ENCODE measurements at places on chromosomes 4 and X.

- DNase-seq = no peak
Observed at GRCh38 chrX:108217876-108218275, 126.3 kb downstream of the ATG4A start.

DNA sequence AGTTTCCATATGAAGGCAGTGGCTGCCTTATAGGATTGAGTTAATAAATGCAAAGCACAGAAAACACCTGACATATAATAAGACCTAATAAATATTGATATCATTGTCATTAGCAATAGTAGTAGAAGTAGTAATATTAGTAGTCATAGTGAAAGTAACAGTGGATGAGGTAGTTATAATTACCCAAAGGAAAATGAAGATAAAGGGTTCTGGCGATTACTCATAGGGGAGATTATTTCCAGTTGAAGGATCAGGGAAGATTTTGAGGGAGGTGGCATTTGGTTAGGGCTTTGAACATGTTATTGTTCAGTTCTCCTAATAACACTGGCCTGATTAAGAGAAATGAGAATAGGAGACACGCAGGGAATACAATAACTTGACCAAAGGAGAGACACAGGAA, 131.9 kb upstream of the GPRIN3 start:
- DNase-seq = no peak

GRCh38 chr4:190020790-190021717, 6.0 kb downstream of the FRG2 start:
- DNase-seq = no peak

DNA sequence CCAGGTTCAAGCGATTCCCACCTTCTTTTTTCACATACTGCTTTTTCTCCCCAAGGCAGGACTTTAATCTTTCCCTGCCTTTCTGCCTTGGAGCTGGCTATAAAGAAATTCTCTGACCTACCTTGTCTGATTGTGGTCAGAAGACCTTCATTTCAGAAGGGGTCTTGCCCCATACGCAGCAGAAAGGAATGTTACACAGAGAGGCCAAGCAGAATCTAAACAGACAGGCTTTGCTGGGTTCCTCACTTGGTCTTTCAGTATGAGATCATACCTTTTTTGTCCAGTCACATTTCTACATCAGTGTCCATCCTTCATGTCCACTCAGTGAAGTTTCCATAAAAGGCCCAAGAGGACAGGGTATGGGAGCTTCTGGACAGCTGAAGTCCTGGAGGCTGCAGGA, 108.3 kb upstream of the RBPJ start:
- no peak for DNase-seq

DNA sequence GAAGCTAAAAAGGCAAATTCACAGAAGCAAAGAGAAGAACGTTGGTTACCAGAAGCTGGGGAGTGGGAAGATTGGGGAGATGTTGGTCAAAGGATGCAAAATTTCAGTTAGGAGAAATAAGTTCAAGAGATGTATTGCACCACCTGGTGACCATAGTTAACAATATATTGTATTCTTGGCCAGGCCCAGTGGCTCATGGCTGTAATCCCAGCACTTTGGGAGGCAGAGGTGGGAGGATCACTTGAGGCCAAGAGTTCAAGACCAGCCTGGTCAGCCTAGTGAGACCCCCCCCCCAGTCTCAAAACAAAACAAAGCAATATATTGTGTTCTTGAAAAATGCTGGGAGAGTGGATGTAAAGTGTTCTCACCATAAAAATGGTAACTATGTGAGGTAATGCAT, 67.9 kb downstream of the TAB3 start:
- DNase-seq = no peak

- no peak for DNase-seq
Observed at GRCh38 chr4:145513020-145513621, 31.5 kb downstream of the SMAD1 start.

DNA sequence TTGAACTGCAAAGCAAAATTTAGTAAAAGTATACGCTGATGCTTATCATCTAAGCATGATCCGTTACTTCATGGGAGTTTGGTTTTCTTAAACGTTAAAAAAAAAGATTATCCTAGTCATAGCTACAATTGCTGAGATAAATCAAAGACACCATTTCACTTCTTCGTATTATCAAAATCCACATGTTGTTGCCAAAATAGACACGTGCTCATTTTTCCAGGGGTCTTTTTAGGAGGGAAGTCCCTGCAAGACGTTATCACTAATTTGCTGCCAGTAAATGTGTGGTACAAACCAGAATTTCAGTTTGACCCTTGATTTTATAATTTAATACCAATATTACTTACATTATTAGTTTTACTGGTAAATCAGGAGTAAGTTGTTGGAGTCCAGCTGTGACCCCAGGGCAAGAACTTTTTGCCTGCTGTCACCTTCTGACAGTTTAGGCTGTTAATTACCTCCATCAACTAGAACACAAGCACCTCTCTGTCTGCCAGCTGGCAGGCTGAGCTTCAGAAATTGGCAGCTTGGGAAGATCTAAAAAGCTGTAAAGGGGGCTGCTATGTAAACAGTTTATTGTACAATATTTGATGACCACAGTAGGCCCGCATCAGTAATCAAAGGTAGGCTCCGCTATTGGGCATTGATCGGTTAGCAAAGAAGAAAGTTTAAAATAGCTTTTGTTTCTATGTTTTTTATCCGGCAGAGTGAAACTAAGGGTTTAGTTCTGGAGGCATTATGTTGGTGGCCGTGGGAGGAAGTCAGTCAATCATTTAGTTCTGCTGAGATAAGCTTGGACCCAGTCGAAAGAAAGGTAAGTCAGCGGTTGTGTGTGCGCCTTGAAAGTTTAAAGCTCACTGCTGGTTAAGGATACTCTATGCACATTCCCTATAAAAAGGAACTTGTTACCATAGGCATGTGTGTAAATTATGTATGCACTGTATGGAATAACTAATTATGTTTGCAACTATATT, 196.4 kb downstream of the FBXO8 start:
- no peak for DNase-seq

GRCh38 chr4:185092535-185093197, 50.4 kb upstream of the SLC25A4 start:
- no peak for DNase-seq

GRCh38 chr4:141158219-141158618, 24.9 kb upstream of the RNF150 start:
- DNase-seq = no peak

DNA sequence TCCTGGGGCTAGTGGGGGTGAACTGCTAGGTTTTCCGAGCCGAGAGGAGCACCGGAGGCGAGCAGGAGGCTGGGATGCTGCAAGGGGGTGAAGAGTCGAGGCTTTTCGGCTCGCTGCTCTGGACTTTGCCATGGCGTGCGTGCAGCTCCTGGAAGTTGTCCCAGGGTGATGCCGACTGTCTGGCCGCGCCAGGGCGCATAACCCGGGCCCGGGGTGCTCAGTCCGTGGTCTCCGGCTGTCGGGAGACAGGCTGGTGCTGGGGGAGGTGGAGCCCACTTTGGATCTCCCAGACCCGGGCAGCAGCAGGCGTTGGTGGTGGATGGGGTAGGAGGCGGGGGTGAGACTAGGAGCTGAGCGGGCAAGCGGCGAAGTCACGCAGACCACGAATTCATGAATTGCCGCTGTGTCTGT, 793 bp downstream of the GRIA3 start:
- DNase-seq = no peak

DNA sequence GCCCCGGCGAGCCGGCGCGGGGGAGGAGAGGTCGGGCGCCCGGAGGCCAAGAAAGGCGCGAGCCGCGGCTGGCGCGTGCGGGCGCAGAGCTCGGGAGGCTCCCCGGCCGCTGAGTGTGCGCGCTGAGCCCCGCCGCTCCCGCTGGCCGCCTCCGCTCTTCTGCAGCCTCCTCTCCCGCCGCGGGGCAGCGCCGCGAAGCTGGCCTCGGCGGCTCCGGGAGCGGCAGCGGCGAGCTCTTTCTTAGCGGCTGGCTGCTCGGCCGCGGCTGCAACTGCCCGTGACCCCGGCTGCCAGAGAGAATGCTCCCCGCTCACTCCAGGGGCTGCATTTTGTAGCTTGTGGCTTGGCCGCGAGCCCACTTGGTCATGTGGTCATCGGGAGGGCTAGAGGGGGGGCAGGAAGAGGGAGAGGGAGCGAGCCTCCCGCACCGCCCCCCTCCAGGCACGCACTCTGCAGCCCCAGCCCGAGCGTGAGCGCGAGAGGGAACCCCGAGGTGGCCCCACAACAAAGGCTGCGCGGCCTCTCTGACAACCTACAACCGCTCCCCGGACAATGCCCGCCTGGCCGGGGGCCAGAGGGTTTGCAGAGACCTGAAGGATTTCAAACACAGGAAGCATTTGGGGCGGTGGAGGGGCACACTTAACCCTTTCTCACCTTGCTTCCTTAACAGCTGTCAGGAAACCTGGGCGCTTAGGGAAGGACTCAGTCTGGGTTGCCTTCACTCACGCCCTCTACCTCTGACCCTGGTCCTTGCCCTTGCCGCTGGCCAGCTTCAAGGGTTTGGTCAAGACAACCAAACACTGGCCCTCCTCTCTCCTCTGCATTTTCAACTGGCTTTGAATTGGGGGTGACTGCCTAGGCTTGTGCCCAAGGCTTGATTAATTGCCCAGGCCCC, at the start of gene APLN:
Gene APLN (minus strand): TSS at position 305 of the 895 bp plus-strand sequence. CDS start 326 bp downstream, outside the sequence.
- no peak for DNase-seq

- DNase-seq = no peak
Observed at GRCh38 chr4:56768316-56768715, 53.2 kb downstream of the SPINK2 start.

Measured in brain microvascular endothelial cell (primary cell).